Stimulated activated CD4-positive, alpha-beta T cell treated with anti-CD3 and anti-CD28 coated beads, Interleukin-1b, Interleukin-23, amount 100 ng/mL, for 1 hour (primary cell): ENCODE measurements at places on chromosomes 16 and 17.

GRCh38 chr17:43578404-43578698 lies 32.2 kb upstream of the ETV4 start:
- no peak for DNase-seq

DNA sequence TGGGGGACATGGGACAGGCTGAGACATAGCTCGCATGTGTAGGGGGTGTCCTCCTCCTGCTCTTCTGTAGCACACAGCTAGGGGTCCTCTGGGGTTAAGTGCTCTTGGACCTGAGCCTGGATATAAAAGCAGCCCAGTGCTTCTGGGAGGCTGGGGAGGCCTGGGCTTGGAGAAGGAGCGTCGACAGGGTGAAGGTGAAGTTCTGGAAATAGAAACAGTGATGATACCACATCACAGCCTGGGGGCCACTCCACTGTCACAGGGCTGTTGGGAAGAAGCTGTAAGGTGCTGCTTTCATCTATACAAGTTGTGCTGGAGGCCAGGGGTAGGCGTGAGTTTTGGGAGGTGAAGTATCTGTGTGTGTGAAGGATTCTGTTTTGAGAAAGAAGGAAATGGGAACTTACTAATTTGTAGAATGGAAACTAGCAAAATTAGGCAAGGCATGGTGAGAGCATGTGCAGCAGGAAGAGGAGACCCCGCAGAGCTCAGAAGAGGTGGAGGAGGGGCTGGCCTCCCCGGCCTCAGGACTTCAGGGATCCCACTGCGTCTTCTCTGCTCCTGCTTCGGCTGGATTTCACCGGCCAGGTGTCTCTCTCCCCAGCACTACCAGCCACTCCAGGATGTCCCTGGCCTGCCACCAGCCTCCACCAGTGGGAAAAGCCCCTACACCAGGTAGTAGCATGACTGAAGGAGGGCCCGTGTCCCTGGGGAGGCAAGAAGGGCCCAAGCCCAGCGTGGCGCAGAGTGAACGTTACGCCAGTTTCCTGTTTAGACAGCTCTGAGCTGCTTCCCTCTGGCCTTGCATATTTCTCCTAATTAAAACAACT lies 19.4 kb downstream of the PLCG2 start:
- DNase-seq: no peak

- no peak for DNase-seq
These were observed 23.1 kb downstream of the MMP15 start for GRCh38 chr16:58048494-58049231.

GRCh38 chr16:31460582-31461002 lies 1.3 kb downstream of the ARMC5 start:
- no peak for DNase-seq
